ENCODE measurements at places on chromosomes 16 and 17.
A peak's percentile ranks its signal among the peaks of the same experiment; 100 is the strongest.

DNA sequence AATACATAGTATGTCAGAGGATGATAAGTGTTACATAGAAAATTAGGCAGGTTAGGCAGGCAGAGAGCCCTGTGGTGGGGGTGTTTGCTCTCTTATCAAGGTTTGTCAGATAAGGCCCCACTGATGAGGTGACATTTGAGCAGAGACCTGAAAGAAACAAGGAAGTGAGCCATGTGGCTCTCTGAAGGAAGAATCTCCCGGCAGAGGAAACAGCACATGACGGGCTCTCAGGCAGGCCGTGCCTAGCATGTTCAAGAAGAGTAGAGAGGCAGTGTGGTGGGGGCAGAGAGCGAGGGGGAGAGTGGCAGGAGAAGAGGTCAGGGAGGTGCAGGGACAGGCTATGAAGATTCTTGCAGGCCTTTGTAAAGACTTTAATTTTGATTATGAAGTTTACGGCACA, 82.0 kb upstream of the ASIC2 start:
- no peak for DNase-seq

DNA sequence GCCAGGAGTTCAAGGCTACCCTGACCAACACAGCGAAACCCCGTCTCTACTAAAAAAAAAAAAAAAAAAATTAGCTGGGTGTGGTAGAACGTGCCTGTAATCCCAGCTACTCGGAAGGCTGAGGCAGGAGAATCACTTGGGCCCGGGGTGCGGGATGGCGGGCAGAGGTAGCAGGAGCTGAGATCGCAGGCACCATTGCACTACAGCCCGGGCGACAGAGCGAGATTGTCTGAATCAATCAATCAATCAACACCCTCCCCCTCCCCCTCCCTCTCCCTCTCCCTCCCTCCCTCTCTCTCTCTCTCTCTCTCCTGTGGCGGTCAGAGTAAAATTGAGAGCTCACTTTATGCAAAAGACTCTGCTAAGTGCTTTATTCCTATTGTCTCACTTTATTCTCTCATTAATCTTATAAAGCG, 1.2 kb downstream of the HSDL1 start:
- DNase-seq = no peak

- DNase-seq = no peak
These were observed 14.4 kb upstream of the CBX8 start for GRCh38 chr17:79811011-79811867.

DNA sequence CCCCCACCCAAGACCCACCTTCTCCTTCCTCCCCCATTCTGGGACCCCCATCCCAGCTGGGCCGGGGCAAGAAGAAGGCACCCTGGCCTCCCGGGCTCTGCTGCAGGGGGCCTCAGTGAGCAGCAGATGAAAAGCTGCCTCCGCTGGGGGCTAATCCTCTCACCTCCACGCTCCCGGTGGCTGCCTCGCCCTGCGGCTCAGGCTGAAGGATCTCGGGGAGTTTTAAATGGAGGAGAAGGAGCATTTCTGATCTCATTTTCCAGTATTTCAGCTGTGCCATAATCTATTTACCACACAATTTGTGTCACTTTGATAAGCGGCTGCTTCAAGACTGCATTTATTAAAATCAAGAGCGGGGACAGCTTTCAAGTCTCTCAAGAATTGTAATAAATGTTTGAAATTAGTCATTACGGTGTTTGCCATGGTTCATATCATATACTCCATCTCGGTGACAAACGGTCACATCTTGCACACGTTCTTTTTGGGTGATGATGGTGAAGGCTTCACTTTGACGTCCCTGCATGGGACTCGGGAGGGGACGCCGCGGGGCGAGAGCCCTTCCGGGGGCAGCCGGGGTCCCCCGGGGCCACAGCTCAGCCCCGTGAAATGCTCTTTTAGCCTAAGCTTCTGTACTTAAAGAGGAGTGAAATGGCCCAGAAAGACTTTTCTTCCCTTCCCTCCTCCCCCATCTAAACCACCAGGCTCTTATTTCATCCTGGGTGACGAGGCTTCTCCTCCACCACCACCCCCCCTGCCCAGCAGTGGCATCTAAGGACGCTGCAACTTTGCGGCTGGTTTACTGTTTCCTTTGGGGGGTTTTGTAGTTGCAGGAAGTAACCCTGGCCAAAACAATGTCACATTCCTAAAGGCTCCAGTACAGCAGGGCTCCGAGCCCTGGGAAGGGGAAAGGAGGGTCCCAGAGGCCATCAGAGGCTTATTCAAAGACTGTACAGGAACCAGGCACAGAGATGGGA, 313.1 kb upstream of the TNRC6C start:
- peak; percentile 69 for DNase-seq

DNA sequence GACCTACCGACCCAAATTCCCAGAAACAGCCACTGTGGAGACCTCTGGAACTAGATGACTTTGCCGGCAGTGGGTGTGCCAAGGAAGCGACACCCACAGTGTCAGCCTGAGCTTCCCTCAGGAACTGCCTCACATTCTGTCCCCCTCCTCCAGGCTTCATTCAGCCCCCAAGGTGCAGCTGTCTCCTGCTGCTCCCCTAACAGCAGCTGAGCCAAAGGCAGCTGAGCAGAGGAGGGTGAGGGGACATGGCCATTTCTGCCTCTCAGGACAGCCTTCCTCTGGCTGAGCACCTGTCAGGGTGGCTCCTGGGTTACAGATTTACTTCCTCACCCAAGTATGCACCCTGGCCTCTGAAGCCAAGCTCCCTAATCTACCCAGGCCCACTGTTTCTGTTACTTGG, 22.1 kb upstream of the MTMR4 start:
- no peak for DNase-seq

- no peak for DNase-seq
These were observed 4.4 kb downstream of the UBALD1 start for GRCh38 chr16:4610011-4611005.

- no peak for DNase-seq
These were observed 13.0 kb upstream of the LYRM9 start for GRCh38 chr17:27906226-27906580.

DNA sequence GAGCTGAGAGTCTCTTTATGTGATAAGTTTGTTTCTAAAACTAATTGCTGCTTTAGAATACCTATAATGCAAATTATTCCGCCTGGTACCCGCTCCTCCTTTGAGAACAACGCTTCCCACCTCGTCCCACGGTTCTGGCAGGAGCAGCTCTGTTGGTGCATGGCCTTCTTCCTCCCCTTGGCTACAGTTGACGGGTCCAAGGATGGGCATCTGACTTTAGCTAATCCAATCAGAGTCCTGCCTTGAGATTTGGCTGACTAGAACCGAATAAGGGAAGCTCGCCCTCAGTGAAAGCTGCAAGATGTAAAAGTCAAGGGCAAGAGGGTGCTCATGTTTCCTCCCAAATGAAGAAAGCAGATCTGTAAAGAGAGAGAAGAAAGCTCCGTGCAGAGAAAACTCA, 481.3 kb downstream of the SLC39A11 start:
- no peak for DNase-seq

- no peak for DNase-seq
These were observed 41.9 kb upstream of the EMP2 start for GRCh38 chr16:10622036-10622921.

DNA sequence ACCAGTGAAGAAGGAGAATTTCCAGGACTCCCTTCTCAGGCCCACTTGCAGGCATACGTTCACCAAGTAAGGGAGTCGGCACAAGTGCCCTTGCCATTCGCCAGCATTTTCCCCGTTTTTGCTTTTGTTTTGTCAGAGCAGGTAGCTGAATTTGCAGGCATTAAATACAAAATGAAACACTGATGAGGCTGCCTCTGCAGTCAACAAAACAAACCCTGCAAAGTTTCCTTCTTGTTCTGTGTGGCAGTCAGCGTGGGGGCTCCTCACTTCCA, 7.8 kb downstream of the GLOD4 start:
- DNase-seq = no peak
